ENCODE measurements at places on chromosomes 6 and 20.

- no peak for DNase-seq
Measured at GRCh38 chr6:96787846-96788580, 49.3 kb downstream of the GPR63 start.

GRCh38 chr6:122810189-122810588, 21.1 kb downstream of the SMPDL3A start:
- no peak for DNase-seq

DNA sequence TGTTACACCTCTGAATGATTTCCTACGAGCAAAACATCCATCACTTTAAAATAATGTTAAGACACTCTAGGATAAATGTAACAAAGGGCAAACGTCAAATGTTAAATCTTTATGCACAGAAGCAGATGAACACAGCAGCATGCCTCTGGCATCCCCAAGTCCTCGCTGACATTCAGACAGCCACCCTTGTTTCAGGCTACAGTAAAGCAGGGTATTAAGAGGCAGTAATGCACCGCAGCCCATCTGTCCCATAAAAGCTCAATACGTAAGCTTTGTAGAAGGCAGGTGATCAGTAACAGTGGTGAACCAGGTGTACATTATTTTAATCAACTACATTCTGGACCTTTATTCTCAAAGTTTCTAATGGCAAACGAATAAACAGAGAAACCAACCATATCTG, 64.8 kb downstream of the PPP1R3G start:
- DNase-seq: no peak

DNA sequence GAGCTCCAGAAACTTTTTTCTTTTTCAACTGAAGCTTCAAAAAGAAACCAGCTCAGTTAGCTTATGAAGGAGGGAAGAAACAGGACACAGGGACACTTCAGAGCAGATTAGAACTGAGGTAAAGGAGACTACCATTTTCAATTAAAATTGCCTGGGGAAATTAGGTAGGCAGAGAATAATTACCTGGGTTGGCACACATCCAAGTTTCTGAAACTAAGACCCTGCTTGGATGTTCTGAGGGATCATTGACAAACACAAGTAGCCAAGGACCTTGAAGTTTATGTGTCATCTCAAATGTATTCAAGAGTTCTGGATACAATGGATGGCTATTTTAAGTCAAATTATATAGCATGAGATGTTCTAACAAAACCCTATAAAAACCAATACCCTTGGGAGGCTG, 137.6 kb downstream of the PLCB4 start:
- no peak for DNase-seq

GRCh38 chr6:113414511-113414910, 442.6 kb upstream of the MARCKS start:
- DNase-seq: no peak

GRCh38 chr6:5623769-5624168, 362.5 kb downstream of the FARS2 start:
- no peak for DNase-seq

DNA sequence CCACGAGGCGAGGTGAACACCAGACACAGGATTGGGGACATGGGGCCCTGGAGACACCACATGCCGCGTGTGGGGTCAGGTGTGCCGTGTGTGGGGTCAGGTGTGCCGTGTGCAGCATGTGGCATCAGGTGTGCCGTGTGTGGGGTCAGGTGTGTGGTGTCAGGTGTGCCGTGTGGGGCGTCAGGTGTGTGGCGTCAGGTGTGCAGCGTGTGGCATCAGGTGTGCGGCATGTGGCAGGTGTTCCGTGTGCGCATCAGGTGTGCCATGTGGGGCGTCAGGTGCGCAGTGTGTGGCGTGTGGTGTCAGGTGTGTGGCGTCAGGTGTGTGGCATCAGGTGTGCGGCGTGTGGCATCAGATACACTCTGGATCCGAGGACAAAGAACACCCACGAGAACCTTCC, 77.9 kb downstream of the WDR27 start:
- DNase-seq: no peak

GRCh38 chr6:15553031-15553430, 109.8 kb downstream of the DTNBP1 start:
- DNase-seq: no peak

- no peak for DNase-seq
Measured at GRCh38 chr6:47091886-47092668, 49.9 kb upstream of the ADGRF1 start.

GRCh38 chr6:164378330-164378729, 931.1 kb downstream of the C6orf118 start:
- no peak for DNase-seq

- peak; percentile 21 for DNase-seq
Measured at GRCh38 chr6:13375360-13375878, 47.1 kb upstream of the TBC1D7 start.

GRCh38 chr20:10649797-10650160, 24.0 kb downstream of the JAG1 start:
- DNase-seq: no peak

DNA sequence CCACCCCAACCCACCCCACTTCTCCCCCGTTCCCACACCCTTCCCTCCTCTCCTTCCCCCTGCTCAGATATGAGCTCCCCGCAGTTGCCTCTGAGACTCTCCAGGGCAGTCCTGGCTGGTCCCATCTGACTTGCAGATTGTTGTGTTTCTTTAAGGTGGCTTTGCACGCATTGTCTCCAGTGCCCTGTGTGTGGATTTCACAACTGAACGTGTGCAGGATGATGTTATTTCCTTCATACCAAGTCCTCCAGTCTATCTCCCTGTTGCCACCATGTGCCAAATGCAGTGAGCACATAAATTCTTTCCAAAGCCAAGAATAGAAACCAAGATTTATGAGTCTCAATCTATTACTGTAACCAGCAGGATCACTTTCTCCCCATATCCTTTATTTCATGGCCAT, 79.1 kb downstream of the TMEM242 start:
- DNase-seq: no peak

DNA sequence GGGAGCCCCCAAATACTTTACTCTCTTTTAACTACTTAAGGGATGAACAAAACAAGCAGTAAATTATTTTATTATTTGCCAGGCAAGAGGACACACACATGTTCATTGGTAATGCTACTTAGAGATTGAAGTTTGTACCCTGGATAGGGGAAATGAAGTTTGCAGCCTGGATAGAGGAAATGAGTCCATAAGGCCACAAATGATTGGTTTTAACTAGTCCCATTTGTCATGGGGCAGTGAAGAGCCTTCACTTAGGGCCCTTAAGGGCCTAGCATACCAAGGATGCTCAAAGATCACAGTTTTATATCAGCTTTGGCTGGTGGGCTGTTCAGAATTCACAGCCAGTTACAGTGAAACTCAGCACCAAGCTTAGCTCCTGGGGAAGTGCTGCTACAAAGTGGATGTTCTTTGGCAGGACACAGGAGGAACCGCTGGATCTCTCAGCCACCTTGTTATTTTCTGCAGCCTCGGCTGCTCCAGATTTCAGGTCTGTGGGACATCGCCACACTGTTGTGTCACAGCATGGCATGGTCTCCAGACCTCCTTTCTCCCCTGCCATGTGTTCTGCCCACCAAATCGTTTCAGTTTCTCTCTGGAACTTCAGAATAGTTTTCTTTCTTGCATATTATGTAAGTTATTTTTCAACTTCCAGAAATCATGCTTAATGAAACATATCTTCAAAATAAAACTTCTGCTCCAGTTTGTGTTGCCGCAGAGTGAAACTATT, 41.8 kb downstream of the NCOA7 start:
- no peak for DNase-seq

DNA sequence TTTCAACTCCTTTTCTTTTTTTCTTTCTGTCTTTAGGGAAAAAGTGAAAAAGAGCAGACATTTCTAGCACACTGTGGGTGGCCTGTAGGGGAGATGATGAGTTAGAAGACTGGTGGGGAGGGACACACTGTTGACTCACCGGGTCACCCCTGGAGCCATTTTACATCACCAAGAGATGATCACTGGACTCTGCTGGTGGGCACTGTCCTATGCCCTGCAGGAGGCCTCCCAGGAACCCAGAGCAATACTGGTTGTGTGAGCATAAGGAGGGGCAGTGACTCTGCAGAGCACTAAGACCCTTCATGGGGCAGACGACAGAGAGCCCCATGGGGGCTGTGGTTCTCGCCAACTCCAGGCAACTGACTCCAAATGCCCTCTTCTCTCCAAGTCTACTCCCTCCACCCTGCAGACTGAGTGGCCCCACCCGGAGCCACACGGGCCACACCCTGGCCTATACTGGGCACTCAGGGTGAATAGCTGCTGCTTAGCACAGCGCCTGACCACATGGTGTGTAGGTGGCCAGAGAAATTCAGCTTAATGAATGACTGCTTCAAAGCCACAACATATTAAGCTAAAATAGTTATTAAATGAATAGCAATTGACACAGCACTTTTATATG, 177.5 kb downstream of the CDC5L start:
- DNase-seq: no peak

DNA sequence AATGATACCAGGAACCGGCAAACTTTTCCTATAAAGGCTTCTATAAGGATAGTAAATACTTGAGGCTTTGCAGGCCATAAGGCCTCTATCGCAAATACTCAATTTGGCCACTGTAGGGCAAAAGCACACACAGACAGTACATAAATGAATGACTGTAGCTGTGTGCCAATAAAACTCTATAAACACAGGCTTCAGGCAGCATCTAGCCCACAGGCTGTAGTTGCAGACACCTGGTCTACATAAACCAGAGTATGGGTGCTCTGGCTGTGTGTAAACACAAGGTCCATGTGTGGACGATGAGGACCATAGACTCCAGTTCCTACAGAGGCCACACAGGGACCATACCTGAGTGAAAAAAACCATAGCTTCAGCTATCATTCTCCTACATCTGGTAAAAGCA, 52.2 kb downstream of the ZMYND8 start:
- DNase-seq: no peak

DNA sequence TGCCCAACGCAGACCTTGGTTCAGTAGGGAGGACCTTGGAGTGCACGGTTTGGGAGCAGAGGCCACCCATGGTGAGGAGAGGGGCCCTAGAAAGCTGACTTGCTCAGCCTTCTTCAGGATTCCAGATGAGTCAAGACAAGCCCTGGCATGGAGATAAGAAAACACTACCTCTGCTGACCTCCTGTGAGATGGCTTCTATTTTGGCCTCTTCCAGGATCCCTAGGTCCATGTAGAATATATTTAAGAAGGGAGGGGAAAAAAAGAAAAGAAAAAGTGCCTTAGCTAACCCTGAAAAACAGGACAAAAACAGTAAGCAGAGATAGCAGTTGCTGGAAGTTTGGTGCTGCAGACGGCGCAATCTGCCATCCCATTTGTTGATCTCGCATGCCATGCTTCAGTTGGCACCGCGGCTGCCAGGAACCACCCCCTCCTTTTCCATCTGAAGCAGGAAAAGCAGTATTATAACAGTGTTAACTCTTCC, 100.0 kb downstream of the ARMC2 start:
- no peak for DNase-seq

- DNase-seq: no peak
Measured at GRCh38 chr20:5748246-5748645, 2.0 kb upstream of the SHLD1 start.

DNA sequence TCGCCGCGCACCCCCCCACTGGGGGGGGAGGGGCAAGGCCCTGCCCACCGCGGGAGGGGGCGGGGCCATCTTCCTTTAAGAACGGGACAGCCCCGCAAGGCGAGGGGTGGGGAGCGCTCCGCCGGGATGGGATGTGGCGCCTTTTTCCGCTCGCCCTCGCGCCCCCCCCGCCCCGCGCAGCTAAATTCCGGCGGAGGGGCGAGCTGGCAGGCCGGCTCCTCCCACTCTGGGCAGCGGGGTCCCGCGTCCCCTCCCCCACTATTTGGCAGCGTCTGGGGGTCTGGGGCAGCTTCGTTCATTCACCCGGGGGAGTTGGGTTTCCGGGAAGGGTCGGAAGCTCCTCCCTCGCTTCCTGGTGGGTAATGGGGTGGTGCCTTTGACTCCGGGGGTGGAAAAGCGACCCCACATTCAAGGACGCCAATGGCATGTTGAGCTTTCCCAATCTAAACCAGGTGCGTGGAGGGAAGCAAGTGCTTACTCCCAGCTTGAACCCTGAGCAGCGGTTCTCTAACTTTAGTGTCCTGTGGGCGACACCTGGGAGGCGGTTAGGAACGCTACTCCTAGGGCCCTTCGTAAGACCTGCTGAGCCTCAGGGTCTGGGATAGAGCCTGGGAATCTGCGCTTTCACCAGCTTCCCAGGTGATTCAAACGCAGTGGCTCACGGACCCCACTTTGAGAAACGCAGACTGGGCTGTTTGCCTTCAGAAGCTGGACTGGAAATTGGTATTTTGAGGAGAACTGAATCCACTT, 927 bp downstream of the ASXL1 start:
- peak; percentile 77 for DNase-seq

DNA sequence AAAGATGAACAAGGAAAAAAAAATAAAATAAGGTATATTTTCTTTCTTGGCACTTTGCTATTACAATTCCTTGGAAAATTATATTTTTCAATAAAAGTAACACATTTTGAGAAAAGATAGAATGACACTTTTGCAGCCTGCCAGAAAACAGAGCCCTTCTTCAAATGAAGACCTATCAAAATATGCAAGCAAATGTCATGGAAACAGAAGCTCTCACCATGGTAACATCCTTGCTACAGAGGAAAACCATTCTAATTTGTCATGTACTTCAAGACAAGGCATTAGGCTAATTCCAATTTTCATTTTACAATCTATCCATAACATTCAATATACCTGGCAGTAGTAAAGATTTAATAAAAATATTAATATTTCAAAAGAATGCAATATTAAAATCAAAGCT, 177.9 kb downstream of the RNGTT start:
- DNase-seq: no peak

DNA sequence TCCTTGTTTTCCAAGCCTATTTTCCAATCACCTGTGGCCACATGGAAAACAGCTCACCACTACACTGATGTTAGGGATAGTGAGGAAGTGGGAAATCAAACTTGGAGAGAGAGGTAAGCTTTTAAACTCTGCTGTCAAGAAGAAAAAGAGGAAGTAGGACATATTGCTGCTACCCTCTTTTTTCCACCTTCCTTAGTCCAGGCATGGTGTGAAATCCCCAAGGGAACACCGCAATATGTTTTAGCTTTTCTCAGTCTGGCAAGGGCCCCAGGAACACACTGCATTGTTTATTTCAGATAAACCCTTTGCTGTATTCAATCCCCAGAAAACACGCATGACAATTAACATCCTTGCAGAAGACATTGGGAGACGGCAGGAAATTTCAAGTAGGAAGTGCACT, 61.3 kb downstream of the HS3ST5 start:
- no peak for DNase-seq

DNA sequence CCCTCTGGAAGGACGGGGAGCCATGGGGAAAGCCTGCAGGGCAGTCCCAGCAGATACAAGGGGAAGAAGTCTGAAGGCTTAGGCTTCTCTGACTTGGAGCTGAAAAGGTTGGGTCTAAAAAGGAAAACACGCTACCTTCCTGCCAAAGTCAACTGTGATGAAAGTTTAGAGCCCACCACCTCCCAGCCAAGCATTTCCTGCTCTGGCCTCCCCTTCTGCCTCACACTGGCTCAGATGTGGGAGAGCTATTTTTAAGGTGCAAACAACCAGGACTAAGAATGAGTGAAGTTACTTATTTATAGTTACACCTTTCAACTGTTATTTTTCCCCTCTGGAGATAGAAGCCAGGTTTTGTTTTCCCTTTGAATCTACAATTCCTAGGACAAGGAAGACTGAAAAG, 21.2 kb downstream of the NEDD9 start:
- DNase-seq: no peak

GRCh38 chr6:141026504-141026903, 1106.2 kb upstream of the GJE1 start:
- no peak for DNase-seq

All from CD4-positive, alpha-beta T cell treated with Interleukin-12 subunit alpha and Interleukin-12 subunit beta, for 1 hour (primary cell).